Endothelial cell of umbilical vein (primary cell): ENCODE measurements at places on chromosomes 7 and 10. TPM values are rescaled to one million over a fixed set of nuclear protein-coding genes. Genes with fewer than 3 reads are reported as not detected.

DNA sequence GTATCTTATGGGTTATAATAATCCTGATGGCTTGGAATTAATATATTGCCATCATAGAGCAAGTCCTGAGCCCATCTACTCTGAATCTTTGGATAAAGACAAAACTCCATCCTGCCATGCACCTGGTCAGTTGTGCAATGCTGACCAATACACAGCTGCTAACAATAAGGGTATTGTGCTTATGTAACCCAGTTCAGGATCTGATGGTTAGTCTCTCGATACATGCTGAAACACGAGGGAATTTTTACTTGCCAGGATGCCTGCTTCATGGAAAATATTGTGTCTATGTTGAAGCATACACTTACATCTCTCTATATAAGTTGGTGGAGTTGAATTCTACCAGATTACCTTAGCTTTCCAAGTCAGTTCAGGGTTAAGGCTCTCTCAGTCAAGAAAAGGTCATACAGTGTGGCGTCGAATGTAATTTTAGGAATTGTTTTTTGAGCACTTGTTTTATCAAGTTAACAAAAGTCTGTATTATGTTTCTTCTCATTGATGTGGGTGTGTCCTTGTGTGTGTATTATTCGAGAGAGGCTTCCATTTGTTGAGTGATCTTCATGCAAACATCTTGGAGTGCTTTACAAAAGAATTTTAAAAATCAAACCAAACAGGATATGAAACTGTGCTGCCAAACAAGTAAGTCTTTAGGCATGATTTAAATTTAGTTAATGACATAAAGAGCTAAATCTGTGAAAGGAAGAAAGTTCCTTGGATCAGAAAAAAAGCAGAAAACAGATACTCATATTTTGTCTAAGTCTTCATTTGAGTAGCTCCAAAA is 449.1 kb downstream of the SUGCT start:
- no peak for DNase-seq

GRCh38 chr7:8161364-8161828 is 100.6 kb downstream of the ICA1 start:
- DNase-seq = no peak

DNA sequence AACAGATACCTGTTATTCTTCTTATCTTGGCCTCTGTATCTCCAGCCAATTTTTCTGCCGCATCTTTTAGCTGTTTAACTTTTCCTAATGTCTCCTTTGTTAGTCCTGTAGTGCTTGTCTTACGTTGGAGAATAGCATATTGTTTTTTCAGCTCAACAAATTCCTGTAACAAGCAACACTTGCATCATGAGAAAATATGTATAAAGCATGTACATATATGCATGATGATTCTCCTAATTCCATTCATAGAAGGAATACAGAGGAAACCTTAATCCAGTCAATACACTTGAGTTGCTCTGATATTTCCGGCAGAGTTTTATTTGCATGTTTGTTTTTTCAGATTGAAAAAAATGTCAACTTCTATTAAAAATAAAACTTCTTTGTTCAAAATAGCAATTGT is 26.1 kb upstream of the LAMB1 start:
- no peak for DNase-seq

DNA sequence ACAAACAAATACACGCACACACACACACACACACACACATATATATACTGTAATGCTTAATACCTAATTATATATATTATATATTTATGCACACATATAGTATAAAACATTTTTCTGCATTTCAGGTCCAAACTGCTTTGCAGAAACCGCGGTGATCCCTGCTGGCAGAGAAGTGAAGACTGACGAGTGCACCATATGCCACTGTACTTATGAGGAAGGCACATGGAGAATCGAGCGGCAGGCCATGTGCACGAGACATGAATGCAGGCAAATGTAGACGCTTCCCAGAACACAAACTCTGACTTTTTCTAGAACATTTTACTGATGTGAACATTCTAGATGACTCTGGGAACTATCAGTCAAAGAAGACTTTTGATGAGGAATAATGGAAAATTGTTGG is 138.5 kb downstream of the VWC2 start:
- DNase-seq = no peak

GRCh38 chr10:14553448-14553847 is 221.2 kb downstream of the FAM107B start:
- no peak for DNase-seq

GRCh38 chr7:595621-596010 is 76.0 kb upstream of the PDGFA start:
- no peak for DNase-seq

- DNase-seq = peak; percentile 31
Measured at GRCh38 chr7:40969641-40970040, 733.2 kb downstream of the INHBA start.

GRCh38 chr7:16668978-16669377 is 23.0 kb downstream of the BZW2 start:
- DNase-seq = no peak

DNA sequence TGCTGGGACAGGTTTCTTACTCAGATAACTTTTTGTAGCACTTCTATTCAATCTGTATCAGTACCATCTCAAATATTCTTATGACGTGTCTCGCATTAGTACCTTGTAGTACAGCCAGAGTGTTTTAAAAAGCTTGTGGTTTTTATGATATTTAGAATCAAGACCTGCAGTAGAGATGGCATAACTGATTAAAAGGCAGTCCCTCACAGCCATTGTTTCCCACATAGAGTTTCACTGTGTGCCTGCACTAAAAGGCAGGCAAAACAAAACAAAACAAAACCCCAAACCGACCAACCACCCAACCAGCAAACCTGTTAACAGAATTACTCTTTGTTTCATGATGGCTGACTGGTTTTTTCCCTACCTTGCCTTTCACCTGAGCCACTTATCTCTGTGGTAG is 221.3 kb upstream of the DGKB start:
- no peak for DNase-seq

DNA sequence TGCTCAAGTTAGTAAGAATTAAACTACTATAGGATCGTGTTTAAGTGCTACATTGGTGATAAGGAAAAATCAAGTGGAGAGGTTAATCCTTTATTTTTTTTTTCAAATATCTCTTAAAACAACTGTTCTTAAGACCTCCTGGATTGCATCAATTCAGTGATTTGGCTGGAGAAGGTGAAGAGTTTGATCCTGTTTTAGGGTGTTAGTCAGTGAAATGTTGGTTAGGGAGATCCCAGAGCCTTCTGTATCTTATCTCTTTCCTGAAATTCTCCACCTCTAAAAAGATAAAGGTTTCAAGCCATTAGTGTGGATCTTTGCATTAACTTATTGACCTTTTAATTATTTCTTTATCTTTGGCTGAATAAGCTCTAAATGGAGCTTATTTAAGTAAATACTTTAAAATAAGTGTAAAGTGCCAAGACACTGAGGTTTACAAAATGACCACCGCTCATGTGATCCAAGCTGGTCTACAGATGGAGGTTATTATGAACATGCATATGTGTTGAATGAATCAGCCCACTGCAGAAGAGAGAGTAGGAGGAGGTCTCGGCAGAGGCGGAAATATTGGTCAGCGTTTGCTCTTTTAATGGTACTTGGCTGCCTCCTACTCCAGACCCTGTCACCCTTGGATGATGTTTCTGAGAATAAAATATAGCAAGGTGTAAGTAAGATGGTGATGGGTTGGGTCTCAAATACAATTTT is 51.8 kb upstream of the BMPER start:
- no peak for DNase-seq

DNA sequence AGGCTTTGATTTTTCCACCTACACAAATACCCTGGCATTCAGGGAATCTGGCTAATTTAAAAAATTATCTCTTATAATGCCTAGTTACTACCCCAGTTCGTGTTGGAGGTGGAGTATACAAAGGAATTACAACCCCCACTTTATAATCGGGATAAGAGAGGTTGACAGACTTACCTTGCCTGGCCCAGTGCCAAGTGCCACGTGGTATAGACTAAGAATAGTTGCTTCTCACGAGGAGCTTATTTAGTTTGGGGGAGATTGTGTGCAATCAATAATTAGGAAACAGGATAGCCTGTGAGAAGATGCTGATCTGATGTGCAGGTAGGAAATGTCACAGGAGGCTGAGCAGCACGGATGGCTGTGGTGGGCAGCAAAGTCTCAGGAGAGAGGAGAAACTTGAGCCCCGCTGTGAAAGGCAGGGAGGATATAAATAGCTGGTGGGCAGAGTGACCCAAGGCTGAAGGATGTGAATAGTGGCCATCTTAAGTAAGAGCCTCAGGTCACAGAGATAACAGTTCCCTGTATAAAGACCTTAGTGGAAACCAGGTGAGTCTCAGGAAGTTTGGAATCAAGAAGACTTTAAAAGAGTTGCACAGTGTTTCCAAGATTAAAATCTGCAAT is 11.3 kb upstream of the ATXN7L1 start:
- DNase-seq = no peak

DNA sequence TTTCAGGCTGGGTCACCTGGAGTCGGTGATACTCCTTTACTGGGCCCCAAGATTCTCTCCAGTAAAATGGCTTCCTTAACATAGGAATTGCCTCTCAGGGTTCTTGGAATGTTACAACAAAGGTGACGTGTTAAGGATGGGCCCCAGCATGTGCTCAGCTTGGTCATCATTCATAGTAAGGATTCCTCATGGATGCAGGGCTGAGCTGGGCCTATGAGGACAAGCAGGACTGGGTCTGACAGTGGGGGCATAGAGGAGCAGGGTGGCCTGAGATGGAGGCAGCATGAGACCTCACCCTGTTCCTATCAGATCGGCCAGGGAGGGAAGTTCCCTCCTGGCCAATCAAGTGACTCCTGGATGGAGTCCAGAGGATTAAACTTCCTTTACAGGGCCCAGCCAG is 12.8 kb upstream of the MBL2 start:
- DNase-seq = no peak

DNA sequence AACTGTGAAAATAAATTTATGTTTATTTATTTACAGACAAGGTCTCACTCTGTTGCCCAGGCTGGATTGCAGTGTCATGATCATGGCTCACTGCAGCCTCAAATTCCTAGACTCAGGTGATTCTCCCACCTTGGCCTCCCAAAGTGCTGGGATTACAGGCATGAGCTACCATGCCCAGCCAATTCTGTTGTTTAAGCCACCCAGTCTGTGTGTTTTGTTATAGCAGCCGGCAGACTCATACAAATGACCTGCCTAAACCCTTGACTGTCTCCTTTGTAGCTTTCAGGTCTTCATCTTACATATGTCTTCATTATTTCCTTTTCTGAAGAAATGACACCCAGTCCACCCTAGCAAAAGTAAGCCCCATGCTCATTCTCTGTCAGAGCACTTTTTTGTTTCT is 43.8 kb upstream of the KMT2C start:
- no peak for DNase-seq

DNA sequence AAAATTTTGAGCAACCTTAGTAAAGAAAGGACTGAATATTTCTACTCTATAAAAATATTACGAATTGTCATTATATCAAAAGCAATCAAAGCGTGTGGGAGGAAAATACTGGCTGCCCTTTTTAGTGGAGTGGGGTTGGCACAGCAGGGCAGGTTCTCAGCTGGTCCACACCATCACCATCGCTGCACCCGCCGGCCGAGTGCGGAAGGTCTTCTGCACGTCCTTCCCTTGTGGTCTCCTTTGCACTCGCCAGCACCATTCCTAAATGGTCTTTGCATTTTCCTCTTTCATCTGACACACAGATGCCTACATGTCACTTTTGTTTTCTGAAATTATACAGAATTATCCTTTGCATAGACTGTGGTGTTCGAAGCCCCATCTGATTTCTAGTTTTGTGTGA is 116.6 kb upstream of the LANCL2 start:
- DNase-seq = no peak

GRCh38 chr10:132709471-132709951 is 76.4 kb downstream of the NKX6-2 start:
- no peak for DNase-seq

GRCh38 chr10:99427566-99428190 is 2.7 kb downstream of the GOT1 start:
- no peak for DNase-seq

- no peak for DNase-seq
Measured at GRCh38 chr10:123446449-123447156, 219.6 kb upstream of the GPR26 start.

- DNase-seq = peak; percentile 7
Measured at GRCh38 chr10:75972491-75973276, 541.3 kb downstream of the LRMDA start.

DNA sequence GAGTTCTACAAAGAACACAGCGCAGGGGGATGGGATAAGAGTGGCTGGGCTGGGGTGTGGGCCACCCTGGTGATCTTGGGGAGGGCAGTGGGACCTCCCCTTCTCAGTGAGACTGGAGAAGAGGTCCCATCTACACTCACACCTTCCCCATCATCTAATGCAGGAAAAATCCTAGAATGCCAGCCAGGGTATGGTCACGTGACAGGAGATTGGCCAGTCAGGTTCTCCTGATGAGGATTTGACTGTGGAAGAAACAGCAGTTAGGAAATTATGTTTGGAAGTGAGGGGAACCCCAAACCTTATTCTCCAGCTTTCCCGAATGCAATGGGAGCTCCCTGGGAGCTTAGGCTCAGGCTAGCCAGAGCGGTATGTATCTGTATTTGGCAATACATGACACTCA is 158.8 kb upstream of the GRB10 start:
- no peak for DNase-seq

- DNase-seq = peak; percentile 29
Measured at GRCh38 chr7:132569884-132570614, 6.2 kb downstream of the PLXNA4 start.

DNA sequence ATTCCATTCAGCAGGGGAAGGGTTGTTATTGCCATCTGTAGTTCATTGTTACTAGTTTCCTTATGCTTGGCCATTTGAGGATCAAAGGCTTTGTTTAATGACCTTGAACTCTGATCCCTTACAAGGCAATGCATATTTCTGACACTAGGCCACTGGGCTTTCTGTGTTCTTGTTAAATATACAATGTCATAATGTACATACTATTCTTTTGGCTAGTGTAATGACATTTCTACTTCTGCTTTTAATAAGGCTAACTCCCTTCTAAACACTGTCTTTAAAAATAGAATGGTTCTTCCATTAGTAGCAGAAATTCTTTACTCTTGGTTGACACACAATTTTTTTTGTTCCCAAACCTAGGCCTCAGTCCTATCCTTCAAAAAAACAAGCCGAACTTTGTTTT is 86.6 kb downstream of the BBS9 start:
- no peak for DNase-seq

DNA sequence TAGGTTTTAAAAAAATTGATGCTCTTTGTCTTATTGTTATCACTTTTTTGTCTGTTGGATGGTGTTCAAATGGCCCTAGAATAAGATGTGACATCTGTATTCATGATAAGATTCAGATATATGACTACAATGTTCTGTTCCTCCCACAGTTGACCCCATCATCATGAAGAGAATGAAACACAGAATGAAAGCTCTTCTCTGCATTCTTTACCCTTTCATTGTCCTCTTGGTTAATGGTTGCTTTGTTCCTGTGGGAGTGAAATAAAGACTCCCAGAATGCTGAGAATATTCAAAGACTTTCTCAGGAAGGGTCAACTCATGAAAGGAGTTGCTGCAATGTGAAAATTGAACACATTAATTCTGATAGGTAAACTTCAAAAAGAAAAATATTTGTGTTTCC is 1015.8 kb downstream of the SORCS3 start:
- no peak for DNase-seq

The BEND7 gene
- total RNA-seq = 30.8 and 31.7 TPM in 2 replicates

The CRYGN gene
- not detected in 2 replicates for total RNA-seq

The ZFYVE27 gene
- total RNA-seq = 23.7 and 24.2 TPM in 2 replicates

The MYH16 gene
- total RNA-seq = 0.09 and 0.11 TPM in 2 replicates

The TUBB8 gene
- not detected in 2 replicates for total RNA-seq

The LBX1 gene
- total RNA-seq = not detected in 2 replicates

The USP54 gene
- 13.5 and 14.2 TPM in 2 replicates for total RNA-seq

The PAOX gene
- total RNA-seq = 2.6 and 5.6 TPM in 2 replicates

The OR2A1 gene
- total RNA-seq = not detected in 2 replicates

The OR2A5 gene
- total RNA-seq = not detected in 2 replicates

The RSPH10B gene
- total RNA-seq = 0.18 and 0.29 TPM in 2 replicates

The SYCE1 gene
- not detected in 2 replicates for total RNA-seq

The UCN3 gene
- total RNA-seq = not detected in 2 replicates

The FKBP14 gene
- 37.4 and 37.6 TPM in 2 replicates for total RNA-seq
